CD4-positive, alpha-beta T cell treated with Interferon alpha-2 for 1 hour (primary cell): ENCODE measurements at places on chromosomes 2 and 18.

DNA sequence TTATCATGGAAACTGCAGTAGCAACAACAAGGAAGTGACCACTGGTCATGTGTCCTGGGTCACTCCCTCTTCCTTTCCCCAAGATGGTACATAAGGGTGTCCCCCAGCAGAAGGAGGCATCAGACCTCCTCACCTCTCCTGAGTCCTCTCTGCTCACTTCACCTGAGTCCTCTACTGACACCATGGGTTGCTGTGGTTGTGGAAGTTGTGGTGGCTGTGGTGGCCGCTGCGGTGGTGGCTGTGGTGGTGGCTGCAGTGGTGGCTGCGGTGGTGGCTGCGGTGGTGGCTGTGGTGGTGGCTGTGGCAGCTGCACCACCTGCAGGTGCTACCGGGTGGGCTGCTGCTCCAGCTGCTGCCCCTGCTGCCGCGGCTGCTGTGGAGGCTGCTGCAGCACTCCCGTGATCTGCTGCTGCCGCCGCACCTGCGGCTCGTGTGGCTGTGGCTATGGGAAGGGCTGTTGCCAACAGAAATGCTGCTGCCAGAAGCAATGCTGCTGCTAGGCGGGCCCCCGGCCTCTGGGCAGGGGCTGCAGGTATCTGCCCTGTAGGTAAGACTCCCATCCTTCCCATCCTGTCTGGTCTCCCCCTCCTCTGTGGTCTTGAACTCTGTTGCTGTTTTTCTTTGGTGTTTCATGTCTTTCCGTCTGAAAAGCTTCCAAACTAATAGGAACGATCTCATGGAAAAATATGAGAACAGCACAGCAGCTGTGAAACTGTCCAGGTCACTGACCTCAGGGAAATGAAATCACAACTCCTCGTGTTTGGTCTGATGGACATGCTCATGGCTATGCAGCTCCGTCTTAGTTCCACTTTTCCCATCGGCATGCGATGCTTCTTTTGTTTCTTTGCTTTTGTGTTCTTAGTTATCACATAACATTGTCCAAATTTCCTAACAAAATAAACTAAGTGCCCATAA is at the start of gene SCYGR4:
Gene SCYGR4, plus strand, starts transcription at position 183 of the 915 bp plus-strand sequence. Its CDS starts 0 bp downstream, at position 183.
- no peak for DNase-seq

GRCh38 chr2:120978359-120979050 is 242.8 kb downstream of the GLI2 start:
- DNase-seq = no peak

DNA sequence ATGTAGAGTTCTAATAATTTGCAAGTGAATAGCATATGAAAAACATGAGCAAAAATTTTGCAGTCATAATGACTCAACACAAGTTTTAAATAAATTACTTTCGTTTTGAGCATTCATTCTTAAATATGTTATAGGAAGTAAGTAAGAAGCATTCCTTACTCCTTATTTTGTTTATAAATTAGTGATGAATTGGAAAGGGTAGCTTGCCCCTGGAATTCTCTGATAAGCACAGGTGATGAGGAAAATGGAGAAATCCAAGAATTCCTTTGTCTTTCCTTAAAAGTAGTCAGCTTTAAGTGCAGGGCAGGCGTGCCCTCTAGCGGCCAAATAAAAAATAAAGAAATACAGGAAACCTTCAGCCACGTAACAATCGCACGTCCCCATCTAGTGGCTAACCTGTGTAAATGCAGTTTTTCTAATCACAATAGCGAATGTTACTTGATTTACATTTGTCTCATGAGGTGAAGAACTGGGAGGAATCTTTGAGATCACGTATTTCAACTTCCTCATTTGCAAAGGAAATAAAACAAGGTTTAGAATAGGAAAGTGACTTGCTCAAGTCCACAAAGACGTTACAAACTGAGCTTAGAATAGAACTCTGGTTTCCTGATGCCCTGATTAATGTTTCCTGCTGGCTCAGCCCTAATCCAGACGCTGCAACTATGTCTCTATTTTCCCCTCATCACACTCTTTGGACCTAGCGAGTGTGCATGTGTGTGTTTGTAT is 47.2 kb upstream of the ZNG1B start:
- peak; percentile 86 for DNase-seq

DNA sequence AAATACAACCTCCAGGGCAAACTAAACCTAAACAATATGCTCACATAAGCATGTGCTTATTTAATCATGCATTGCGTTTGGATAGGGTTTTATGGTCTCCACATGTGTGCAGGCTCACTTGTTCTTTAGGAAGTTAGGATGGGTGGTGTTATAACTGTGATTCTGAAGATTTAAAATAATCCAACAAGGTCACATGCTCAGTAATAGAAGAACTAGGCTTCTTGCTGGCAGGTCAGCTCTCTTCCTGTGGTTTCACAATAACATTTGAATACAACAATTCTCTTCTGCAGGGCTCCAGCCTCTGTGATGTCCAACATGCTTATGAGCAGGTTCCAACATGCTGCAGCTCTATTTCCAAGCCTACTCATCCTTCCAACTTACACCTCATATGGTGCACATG is 84.0 kb downstream of the MYL12B start:
- DNase-seq = no peak

- no peak for DNase-seq
Measured at GRCh38 chr2:104702031-104702850, 151.7 kb upstream of the POU3F3 start.

DNA sequence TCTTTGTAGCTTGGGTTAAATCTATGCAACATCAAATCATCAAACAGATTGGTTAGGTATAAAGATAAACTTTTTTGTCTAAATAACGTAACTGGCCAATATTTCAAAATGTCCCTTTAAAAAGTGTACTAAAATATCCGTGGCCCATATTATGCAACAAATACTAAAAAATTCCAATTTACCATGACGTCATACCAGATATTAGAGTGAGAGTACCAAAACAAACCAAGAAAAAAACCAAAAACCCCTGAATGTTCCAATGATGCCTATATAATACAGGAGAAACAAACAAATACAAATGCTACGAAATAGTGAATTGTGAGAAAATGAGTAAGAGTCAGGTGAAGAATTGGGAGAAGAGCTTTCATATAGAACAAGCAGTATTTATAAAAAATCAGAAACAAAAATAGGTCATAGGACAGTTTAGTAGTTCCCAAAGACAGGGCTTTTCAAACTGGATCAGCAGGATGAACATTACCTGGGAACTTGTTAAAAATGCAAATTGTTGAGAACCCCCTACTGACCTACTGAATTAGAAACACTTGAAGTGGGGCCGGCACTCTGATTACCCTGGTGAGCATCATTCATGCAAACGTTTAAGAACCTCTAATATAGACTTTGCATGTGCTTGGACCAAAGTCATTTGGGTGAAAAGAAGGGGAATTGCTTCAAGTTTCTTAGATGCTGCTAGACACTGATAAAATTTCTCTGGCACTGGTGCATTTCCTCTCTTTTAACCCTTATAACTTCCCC is 753.7 kb downstream of the DSC3 start:
- DNase-seq = no peak

- no peak for DNase-seq
Measured at GRCh38 chr18:22872900-22873537, 60.1 kb upstream of the RBBP8 start.

DNA sequence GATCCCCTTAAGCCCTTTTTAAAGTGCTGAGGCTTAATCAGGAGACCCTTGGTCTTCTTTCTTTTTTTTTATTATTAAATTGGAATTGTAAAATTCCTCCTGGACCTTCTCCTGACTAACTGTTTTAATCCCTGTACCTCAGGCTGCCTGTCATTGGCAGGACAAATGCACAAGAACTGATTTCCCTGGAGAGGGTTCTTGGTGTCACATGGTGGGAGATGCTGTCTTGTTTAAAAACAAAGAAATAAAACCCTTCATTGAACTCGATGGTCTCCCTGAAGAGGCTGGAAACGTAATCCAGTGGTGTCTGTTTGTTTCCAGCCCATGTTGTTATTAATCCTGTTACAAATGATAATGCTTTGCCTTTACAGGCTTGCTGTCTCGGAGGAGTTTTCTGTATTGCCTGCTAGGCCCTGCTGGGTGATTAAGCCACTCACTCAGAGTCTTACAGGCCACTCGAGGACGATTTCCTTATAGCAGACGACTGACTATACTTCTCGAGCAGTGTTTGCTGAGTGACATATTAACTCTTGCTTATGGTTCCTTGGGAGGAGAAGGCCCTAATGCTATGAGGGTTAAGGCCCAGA is 100.5 kb upstream of the MGAT5 start:
- no peak for DNase-seq

DNA sequence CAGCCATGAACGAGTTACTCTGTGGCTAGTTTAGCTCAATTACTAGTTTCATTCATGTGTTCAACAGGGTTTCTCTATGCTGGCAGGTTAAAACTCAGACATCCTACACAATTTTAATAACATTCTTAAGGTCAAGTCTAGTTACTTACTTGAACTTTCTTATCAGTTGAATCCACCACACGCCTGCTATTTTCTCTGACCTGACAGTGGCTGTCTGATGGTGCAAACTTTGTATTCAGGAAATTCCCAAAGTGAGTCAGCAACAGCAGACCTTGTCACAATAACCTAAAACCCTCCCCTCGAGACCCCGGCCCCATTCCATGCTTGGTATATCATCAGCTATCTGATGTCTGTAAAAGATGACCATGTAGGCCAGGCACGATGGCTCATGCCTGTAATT is 20.8 kb upstream of the CIDEA start:
- no peak for DNase-seq
